Nucleus accumbens (tissue), 56 donors: ENCODE measurements at places on chromosomes 1 and 21.

DNA sequence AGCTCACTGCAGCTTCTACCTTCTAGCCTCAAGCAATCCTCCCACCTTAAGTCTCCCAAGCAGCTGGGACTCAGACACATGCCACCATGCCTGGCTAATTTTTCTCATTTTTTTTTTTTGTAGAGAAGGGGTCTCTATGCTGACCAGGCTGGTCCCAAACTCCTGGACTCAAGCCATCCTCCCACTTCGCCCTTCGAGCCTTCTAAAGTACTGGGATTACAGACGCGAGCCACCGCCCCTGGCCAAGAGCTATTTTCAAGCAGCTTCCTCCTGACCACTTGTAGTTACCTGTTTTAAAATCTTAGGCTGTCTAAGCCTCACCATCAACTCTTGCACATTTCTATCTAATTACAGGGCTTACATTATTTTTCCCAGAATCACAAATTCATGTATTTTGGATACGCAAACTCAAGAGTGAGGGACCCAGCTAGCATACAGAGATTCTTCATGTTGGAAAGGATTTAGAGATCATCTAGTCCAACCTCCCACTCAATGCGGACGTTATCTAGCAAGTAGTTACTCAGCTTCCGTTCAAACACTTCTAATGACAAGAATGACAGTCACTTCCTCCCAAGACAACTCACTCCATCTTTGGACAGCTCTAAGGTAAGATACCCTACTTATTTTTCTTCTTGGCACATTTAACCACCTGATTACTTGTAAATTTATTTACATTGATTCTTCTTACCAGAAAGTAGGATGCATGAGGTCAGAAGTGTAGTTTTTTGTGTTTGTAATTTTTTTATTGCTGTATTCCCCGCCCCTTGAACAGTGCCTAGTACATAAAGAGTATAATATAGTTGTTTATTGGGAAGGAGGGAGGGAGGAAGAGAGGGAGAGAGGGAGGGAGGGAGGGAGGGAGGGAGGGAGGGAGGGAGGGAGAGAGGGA is 65.4 kb downstream of the LUZP1 start:
- no peak for DNase-seq

- DNase-seq, result no peak
These were observed 60.2 kb upstream of the ID3 start for GRCh38 chr1:23619299-23620188.

DNA sequence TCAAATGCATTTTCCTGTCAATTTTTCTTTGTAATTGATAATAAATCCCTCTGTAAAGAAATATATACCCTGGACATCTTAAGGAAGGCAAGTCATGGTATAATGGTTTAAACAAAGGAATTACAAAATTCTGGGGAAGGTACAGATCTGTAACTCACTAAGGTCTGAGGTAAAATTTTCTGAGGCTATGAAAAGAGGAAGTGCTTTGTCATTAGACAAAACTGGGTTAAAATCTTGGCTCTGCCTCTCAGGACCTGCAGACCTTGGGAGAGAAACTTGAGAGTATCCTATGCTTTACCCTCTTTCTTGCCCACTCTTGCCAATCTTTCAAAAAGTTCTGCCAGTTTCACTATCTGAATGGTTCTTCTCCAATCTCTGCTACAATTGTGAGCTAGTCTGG is 26.8 kb upstream of the BEND5 start:
- no peak for DNase-seq

DNA sequence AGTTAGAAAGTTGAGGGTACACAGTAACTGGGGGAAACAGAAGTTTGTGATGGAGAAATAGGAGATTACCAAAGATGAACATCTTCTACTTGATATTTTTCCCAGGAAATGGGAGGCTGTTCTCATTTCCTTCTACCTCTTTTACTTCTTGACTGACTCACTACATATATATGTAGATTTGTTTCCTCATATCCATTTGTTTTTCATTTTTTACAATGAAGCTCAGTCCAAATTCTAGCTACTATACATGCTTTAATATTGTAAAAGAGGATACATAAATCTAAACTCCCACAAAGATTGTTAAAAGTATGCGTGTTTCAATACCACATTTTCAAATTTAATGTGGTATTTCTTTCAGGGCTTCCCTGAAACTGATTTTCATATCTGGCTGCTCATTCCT is 366.6 kb upstream of the NCAM2 start:
- DNase-seq, result no peak

DNA sequence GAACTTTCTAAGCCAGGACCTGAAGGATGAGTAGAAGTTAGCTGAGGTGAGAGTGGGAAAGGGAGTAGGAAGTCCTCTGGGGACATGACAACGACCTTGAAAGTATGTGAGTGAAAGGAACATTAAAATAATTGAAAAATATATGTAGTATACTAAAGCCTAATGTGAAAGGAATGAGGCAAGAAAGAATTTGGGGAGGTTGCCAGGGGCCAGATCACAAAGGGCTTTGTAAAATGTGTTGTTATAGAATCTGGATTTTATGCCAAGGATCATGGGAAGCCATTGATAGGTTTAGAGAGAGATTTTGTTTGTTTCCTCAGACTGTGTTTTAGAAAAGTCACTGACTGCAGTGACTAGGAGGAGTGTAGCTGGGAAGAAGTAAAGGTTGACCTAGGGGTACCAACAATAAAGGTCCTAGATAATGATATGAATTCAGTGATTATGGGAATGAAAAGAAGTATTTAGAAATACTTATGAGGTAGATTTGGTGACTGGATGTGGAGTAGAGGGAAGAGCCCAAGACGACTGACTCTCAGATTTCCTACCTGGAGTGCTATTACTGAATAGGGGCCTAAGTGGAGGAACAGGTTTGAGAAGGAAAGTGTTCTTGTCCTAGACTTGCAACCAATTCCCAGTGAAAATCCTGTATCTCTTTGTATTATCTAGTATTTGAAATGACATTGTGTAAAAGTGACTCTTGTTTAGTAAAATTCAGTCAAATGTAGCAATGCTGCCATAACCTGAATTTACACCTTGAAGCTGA is 179.8 kb downstream of the PHTF1 start:
- no peak for DNase-seq

- no peak for DNase-seq
These were observed 34.2 kb downstream of the MATN1 start for GRCh38 chr1:30688920-30689794.

- DNase-seq, result no peak
These were observed 104.4 kb upstream of the SERBP1 start for GRCh38 chr1:67534627-67535065.
